ENCODE measurements at places on chromosomes 1 and 21.

- DNase-seq, result no peak
These were observed 142.9 kb downstream of the FASLG start for GRCh38 chr1:172801771-172802322.

GRCh38 chr1:168437821-168438220, 106.0 kb downstream of the XCL2 start:
- DNase-seq, result no peak

DNA sequence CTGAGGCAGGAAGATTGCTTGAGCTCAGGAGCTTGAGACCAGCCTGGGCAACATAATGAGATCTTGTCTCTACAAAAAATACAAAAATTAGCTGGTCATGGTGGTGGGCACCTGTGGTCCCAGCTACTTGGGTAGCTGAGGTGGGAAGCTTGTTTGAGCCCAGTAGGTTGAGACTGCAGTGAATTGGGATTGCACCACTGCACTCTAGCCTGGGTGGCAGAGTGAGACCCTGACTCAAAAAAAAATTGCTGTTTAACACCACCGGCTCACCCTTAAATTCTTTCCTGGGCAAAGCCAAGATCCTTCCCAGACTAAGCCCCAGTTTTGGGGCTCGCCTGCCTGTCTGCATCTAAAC, 6.6 kb upstream of the NSUN4 start:
- DNase-seq, result no peak

DNA sequence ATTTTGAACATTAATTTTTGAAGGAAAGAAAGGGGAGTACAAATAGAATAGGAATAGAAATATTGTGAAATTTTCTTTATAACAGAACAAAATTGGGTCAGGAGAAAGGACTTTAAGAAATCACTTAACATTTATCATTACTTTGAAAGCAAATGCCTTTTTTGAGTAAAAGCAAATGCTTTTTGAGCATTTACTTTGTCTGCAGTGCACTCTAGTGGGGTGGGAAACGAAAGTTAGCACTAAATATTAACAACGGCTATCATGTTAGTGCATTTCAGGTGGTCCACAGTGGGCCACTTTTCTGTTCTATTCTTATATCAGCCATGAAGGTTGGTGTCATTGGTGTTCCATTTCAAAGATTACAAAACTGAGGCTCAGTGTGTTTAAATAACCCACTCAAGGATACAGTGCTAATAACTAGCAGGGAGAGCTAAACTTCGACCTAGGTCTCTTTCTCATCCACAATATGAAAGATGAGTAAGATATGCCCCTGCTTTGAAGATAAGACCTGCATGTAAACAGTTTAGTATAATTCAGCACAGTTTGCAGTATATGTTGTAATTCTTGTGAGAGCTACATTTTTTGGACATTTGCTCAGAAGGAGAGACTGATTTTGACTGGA, 13.4 kb downstream of the LRRC8D start:
- DNase-seq, result no peak

GRCh38 chr1:116291024-116291423, 82.0 kb upstream of the ATP1A1 start:
- no peak for DNase-seq

GRCh38 chr21:33619726-33620125, 21.8 kb downstream of the CRYZL1 start:
- DNase-seq, result no peak

- DNase-seq, result no peak
These were observed 3.5 kb downstream of the NPHP4 start for GRCh38 chr1:5988596-5989285.

DNA sequence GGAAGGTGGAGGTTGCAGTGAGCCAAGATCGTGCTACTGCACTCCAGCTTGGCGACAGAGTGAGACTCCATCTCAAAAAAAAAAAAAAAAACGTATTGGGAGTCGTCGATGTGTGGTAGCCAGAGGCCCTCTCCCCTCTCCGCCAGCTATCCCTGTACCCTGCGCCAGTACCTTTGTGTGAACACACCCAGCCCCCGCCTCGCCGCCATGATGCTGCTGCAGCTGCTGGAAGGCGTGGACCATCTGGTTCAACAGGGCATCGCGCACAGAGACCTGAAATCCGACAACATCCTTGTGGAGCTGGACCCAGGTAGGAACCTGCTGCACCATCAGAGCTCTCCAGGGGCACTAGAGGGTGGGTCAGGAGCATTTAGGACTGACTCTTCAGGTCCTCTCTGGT, 12.2 kb downstream of the PINK1 start:
- DNase-seq, result no peak

- DNase-seq, result no peak
These were observed 179.3 kb downstream of the BARHL2 start for GRCh38 chr1:90537606-90538362.

- no peak for DNase-seq
These were observed 39.5 kb downstream of the BCL9 start for GRCh38 chr1:147580609-147581385.

DNA sequence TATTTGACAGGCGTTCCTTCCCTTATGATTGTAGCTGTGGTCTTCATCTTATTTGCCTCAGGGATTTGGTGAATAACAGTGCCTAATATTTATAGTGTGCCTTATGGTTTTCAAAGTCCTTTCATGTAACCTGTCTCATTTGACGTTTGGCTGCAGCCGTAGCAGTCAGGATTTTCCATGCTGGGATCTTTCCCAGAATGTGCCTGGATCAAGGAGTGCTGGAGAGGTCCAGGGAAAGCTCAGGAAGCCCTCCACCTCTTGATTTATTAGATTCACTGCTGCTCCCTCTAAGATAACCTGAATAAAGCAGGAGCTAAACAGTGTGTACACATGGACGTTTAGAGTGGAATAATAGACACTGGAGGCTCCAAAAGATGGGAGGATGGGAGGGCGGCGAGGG, 5.2 kb downstream of the C1orf21 start:
- DNase-seq, result no peak

DNA sequence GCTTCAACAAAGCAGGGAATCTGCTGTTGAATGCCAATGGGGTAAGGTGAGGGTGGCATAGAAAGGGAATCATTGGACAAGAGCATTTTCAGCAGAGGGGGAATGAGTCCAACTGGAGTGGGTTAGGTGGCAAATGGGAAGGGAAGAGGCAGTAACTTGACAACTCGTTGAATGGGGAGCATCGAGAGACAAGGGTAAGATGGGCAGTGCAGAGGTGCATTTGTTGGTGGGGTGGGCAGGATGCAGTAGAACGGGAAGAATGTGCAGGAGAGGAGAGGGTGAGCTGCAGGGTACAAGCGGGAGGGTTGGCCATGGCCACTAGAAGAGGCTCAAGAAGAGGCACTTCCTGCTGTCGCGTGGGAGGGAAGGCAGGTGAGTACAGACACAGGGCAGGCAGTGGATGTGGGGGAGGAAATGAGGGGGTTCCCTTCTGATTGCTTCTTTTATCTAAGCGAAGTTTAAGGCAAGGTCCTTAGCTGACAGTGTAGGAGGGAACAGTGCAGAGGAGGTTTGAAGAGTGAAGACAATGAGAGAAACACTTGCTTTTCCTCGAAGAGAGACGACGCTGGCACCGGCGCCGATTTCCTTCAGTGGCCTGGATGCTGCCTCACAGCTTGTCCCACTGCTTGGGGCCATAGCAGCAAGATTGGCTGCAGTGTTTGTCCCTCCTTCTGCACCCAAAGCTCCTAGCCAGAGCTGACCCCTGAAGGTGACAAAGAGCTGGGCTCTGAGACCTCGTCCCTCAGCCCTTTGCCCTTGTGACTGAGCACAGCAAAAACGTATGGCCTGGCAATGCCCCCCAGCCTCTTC, 3.2 kb upstream of the IKBKE start:
- no peak for DNase-seq

- no peak for DNase-seq
These were observed 921 bp upstream of the MIB2 start for GRCh38 chr1:1614204-1614953.

- no peak for DNase-seq
These were observed 116.7 kb downstream of the RUSC1 start for GRCh38 chr1:155437405-155437804.

GRCh38 chr1:23013657-23014056, 2.0 kb downstream of the TEX46 start:
- no peak for DNase-seq

GRCh38 chr1:233446935-233447334, 119.4 kb downstream of the MAP3K21 start:
- no peak for DNase-seq

- no peak for DNase-seq
These were observed 46.0 kb upstream of the WARS2 start for GRCh38 chr1:119186471-119186870.

DNA sequence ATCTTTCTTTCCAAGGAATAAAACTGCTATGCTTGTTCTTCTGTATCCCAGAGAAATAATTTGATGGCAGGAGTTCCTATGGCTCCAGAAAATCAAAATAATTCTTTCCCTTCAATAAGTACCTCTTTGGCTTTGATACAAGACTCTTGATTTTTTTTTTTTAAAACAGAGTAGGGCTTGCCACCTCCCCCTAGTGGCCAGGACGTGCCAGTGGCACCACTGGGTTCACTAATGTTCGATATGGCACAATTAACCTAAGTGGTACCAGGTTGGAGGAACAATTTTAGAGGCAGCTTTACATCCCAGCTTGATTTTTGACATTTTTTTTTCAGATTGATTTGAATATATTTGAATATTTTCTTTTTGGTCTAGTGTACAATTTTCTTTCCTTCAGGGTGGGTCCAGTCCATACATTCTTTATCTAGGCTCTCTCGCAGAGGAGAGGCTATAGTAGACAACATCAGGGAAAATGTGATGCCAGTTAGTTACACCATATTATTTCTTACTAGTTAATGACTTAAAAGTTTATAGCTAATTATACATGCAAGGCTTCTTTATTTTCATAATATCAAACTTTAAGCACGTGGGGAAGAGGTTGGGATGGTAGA, 330.9 kb downstream of the S1PR1 start:
- peak; percentile 36 for DNase-seq

- no peak for DNase-seq
These were observed 23.0 kb downstream of the ADAMTS5 start for GRCh38 chr21:26943921-26944320.

- no peak for DNase-seq
These were observed 22.4 kb downstream of the CFAP57 start for GRCh38 chr1:43194509-43194908.

DNA sequence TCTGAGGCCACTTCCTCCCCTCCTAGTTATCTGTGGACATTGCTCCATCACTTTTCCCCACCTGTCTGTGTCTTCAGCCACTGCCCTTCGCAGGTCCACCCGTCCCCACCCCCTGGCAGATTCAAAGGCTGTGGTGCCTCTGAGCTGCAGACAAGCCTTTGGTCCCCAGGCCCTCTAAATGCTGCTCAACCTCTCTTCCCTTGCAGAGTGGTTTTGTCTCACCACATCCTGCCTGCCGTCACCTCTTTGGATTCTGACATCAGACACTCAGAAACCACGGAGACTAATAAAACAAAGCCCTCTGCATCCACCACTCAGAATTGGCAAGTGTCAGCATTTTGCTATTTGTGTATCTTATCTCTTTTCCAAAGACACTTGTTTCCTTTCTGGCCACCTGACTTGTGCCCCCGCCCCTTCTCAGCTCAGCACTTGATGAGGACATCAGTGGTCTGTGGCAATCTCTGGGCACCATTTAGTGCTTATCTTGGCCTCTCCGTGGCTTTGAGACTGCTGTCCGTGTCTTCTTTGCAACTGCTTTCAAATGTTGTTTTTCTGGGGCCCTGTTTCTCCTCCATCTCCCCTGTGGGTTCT, 7.7 kb downstream of the CNIH3 start:
- peak; percentile 87 for DNase-seq

GRCh38 chr1:191592907-191593306, 565.4 kb upstream of the RGS18 start:
- no peak for DNase-seq

DNA sequence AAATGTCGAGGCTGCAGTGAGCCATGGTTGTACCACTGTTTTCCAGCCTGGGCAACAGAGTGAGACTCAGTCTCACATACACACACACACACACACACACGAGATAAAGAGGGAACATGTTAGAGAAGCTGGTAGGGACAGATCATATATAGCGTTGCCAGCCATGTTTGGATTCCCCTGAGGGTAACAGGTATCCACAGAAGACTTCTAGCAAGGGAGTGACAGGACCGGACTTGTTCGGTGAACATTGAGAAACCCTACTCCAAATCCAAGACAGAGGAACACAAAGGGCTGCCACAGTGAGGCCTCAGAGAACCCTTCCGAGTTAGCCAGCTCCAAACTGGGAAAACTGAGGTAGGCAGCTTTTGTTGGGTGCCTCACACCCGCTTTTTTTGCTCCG, 3.7 kb upstream of the SARS1 start:
- no peak for DNase-seq

GRCh38 chr1:226438007-226438406, 30.1 kb upstream of the PARP1 start:
- DNase-seq, result no peak

DNA sequence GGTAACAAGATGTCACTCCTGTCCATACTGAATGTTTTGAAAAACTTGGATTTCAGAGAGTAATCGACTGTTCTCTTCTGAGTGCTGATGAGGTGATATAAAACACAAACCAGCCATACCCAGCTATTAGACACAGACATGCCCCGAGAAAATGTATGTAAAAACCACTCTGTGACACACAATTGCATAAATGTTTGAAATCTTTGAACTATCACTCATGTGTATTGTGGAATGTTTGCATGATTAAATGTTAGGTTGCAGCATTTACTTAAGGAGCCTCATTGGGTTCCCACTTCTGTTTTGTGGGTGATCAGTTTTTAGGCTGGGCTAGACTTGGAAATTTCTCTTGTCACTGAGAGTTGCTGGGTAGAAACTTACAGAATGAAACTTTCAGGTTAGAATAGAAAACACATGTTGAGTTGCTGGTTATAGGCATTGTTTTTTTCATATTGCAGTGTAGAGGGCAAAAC, 270.4 kb upstream of the B3GALT2 start:
- no peak for DNase-seq

- DNase-seq, result peak; percentile 51
These were observed 160.5 kb downstream of the PDE4B start for GRCh38 chr1:65953170-65953569.

DNA sequence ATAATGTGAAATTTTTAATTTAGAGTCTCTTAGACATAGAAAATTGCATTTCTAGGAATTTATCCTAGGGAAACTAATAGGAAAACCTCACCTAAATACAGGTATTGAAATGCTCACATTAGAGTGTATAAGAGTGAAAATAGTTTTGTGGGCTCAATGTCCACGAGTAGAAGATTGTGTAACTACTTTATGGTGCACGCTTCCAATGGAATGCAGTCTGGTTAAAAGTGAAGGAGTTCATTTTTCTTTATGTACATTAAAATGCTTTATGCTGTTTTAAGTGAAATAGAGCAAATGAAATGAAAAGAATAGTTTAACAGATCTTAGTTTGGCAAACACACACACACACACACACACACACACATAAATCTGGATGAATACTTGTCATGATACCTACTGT, 278.2 kb downstream of the USP25 start:
- DNase-seq, result no peak

GRCh38 chr1:47635597-47635996, 197.8 kb downstream of the FOXD2 start:
- DNase-seq, result no peak

All from kidney capillary endothelial cell (primary cell).